ENCODE measurements at places on chromosomes 16 and 17.

DNA sequence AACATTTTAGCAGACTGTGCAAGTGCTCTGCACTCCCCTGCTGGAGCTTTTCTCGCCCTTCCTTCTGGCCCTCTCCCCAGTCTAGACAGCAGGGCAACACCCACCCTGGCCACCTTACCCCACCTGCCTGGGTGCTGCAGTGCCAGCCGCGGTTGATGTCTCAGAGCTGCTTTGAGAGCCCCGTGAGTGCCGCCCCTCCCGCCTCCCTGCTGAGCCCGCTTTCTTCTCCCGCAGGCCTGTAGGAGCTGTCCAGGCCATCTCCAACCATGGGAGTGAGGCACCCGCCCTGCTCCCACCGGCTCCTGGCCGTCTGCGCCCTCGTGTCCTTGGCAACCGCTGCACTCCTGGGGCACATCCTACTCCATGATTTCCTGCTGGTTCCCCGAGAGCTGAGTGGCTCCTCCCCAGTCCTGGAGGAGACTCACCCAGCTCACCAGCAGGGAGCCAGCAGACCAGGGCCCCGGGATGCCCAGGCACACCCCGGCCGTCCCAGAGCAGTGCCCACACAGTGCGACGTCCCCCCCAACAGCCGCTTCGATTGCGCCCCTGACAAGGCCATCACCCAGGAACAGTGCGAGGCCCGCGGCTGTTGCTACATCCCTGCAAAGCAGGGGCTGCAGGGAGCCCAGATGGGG, 3.1 kb downstream of the GAA start:
- no peak for DNase-seq

DNA sequence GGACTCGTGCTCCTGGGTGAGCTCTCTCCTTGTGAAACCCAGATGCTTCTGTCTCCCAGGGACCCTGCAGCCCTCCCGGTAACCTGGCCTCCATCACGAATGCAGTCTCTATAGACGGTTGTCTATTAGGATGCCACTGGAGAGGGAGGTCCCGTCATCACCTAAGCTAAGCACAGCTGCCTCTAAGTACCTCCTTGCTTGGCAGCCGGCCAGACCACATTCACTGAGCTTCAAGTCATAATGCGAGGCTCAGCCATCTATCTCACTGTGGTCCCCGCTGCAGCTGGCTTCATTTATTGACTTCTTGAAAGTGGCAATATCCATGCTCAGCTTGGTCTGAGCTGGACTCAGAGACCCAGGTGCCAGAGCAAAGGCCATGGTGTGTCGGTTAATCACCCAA, 74.5 kb upstream of the HSBP1 start:
- no peak for DNase-seq

DNA sequence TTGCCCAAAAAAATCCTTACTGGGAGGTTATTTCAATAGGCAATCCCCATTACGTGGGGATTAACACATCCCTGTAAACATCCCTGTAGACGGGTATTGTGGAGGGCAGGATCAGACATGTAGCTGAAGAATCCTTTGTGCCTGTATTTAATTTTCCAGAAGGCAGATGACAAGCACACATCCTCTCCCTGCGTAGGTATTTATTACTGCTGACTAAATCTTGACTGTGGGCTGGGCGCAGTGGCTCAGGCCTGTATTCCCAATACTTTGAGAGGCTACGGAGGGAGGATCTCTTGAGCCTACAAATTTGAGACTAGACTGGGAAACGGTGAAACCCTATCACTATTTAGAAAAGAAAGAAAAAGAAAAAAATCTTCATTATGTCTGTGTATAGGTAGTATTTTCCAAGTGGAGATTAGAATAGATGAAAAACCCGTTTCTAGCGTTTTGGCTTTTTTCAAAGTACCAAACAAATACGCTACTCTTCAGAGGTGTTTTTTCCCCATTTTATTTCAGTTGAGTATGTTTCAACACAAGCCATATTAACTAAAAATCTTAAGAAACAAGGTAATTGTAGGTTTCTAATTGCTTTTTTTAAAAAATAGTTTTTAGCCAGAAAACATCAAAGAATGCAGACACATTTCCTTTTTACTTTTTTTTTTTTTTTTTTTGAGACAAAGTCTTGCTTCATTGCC, 1.5 kb upstream of the MARF1 start:
- no peak for DNase-seq

- DNase-seq = no peak
Observed at GRCh38 chr17:71764505-71764904, 356.3 kb upstream of the SOX9 start.

DNA sequence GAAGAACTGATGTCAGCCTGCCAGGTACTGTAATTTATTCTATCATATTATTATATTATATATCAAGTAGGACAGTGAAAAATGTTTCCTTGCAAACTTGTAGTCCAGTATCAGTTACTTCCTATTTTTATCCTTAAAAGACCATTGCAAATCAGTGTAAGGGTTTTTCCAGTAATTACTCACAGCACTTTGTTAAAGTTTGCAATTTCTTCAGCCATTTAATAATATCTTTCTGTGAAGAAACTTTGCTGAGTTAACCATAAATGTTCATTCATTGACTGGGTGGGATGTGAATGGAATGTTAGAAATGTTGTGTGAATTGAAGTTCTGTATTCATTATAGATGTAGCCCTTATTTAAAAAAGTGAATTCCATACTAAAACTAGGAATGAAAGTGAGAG, 26.7 kb downstream of the HAPSTR1 start:
- no peak for DNase-seq

- DNase-seq = no peak
Observed at GRCh38 chr17:59427425-59427921, 96.0 kb downstream of the YPEL2 start.

DNA sequence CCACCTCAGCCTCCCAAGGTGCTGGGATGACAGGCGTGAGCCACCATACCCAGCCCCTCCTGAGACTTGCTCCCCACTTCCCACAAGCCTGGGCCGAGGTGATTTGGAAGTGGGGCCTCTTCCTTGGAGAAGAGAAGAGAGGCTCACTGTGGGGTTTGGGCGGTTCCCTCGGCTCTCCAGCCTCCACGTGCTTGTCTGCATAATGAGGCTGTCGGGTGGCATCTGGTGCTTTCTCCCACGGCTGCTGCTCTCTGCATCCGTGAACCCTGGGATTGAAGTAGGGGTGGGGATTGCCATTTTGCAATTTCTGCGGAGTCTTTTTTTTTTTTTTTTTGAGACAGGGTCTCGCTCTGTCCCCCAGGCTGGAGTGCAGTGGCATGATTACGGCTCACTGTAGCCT, 101.4 kb downstream of the RAP1GAP2 start:
- DNase-seq = no peak

GRCh38 chr16:14187517-14188338, 116.6 kb downstream of the MRTFB start:
- DNase-seq = no peak

- no peak for DNase-seq
Observed at GRCh38 chr17:77615703-77616253, 342.7 kb upstream of the TNRC6C start.

DNA sequence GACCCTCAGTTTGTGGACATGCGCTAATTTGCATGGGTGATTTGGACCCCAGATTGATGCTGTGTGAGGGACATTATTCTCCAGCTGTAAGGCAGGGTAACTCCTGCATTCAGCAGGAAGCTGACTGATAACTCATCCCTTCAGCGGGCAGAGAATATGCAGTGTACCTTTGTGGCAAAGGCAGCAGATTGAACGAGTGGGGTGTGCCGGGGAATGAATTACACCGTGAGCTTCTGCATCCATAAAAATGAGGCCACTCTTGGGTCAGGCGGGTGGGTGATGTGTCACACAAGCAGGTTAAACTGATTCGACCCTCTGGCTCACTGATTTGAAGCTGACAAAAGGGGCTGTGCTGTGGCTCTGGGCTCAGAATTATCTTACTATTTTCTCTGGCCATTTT, 128.9 kb upstream of the PMFBP1 start:
- no peak for DNase-seq

- DNase-seq = no peak
Observed at GRCh38 chr16:89407282-89407924, 83.0 kb downstream of the ANKRD11 start.

DNA sequence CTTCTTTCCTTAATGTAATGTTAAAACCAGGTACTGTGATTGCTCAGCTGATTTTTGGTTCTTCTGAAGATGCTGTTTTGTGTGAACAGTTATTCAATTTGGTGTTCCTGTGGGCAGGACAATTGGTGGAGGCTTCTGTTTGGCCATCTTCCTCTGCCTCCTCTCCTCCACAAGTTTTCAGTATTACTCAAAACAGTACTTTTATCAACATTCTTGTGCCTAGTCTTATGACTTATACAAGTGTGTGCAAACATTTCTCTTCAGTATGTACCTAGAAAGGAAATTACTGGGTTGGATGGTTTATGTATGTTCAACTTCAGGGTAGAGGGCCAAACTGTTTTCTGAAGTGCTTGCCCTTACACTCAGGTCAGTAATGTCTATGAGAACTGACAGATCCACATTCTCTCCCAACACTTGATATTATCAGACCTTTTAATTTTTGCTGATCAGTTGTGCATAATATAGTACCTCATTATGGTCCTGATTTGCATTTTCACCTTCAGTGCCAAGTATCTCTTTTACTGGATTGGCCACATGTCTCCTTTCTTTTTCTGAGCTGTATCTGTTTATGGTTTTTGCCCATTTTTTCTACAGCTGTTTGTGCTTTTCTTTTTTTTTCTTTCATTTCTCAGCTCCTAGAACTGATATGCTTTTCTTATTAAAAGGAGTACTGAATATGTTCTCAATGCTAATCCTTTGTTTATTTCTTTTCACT, 50.9 kb downstream of the ERCC4 start:
- DNase-seq = no peak

DNA sequence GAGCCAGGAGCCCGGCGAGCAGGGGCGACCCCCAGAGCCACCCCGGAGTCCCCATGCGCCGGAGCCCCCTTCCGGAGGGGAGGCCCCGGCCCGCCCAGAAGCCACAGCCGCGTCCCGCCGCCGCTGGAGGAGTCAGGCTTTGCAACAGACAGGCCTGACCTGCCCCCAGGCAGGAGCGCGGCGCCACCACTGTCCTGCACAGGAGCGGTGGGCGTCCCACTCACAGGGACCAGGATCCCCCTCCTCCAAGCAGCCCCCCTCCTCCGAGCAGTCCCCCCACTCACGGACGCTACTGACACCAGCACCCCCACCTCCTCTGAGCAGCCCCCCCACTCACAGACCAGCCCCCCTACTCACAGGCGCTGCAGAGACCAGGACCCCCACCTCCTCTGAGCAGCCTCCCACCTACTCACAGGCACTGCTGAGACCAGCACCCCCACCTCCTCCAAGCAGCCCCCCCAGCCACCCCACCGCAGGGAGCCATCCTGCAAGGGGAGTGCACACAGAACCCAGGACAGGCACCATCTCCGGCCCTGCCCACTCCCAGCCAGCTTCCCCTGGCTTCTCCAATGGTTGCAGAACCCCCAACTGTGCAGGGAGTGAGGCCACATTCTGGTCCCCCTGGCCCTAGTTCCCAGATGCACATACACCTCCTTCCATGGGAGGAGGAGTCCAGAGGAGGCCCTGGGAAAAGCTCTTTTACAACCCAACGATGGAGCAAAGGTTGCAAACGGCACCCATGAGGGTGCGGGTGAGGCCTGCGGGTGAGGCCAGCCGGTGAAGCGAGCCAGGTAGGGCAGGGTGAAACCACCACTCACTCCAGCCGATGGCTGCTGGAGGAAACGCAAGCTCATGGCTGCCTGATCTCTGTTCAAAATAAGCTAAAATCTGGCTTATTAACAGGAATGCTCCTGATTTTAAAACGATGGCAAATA, 69.9 kb downstream of the ABR start:
- DNase-seq = no peak

DNA sequence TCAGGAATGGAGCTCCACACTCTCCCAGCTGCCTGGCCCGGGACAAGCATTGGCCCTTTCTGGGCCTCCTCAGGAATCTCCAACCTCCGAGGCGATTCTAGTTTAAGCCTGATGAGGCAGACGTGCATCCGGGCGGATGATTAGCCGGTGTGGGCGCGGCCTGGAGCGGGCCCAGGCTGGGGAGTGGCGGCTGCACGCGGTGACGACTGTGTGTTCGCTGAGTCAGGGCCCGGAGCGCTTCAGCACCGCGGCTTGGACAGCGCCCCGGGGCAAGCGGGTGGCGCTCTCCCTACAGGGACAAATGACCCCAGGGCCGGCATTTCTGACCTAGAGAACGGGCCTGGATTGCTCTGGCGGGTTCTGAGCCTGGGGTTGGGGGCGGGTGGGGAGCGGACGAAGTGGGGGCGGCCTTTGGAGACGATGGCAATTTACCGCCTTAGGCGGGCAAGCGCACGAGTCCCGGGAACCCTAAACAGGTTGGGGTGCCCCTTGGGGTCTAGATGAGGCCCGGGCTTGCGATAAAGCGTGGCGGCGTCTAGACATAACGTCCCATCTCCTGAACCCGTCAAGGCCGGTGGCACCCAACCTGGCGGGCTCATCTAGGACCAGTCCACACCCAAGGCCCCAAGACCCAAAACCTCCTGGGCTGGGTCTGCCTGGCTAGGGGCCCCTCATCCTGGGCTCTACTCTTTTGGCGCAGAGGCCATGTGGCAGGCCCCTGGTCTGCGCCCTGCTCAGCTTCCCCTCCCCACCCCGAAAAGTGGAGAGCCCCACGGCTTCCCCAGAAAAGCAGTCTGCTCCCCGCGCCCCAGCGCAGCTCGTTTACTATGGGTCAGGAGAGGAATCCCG, 22.3 kb upstream of the ZNHIT3 start:
- no peak for DNase-seq

All from KG1 (cell line).